ENCODE measurements at places on chromosomes 11 and 22.
A peak's percentile ranks its signal among the peaks of the same experiment; 100 is the strongest.

DNA sequence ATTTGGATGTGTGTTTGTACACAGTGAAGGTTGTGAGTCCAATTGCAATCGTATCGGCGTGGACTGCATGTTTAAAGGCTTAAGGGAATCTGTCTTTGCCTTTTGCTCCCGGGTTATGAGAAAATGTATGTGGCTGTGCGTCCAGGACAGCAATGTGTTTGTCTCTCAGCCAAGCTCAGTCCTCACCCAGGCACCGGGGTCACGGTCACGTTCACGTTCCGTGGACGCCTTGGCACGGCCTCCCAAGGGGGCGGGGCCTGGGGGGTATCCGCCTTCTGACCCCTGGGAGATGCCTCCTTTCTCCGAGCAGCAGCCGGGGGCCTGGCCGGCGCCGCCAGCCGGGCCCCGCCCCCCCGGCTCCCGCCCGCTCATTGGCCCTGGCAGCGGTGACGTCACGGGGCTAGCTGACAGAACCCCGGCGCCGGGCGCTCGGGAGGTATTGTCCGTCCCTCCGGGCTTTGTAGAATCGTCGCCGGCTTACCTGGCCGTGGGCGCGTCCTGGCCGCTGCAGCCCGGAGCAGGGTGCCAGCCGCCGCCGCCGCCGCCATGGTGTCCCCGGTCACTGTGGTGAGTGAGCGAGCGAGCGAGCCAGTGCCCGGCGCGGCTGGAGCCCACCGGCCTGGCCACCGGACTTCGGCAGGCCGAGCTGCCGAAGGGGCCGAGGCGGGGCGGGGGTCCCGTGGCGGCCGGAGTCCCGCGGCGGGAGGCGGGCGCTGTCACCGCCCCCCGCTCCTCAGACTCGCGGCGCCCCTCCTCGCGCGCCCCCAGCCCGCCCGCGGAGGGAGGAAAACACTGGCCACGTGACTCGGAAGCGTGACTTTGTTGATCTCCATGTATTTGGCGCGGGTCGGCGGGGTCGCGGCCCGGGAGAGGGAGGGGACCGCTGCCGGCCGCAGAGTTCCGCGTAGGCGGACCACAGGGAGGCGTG, at the start of gene TMEM86A:
Gene TMEM86A (plus strand): TSS at position 439 of the 928 bp plus-strand sequence. CDS start 108 bp downstream, at position 547.
- peak; percentile 20 for DNase-seq

- DNase-seq = no peak
Measured at GRCh38 chr11:58957922-58958321, 18.6 kb downstream of the GLYATL1 start.

- DNase-seq = peak; percentile 84
Measured at GRCh38 chr11:122146475-122146874, 30.5 kb upstream of the BLID start.

DNA sequence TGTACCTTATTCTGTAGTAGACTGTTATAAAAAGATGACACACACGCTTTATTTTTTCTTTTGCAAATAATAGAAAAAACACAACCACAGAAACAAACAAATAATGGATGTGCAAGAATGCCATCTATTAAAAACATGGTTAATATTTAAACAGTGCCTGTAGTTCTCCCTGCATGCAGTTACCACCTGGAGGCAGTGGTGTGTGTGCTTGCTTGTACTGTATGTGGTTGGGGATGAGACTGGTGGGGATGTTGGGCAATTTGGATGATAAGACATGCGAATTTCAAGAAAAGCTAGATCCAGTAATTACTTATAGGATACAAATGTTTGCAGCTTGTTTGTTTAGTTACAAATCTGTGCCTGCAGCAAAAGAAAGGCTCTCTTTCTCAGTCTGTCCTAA, 3.6 kb downstream of the C11orf87 start:
- no peak for DNase-seq

- no peak for DNase-seq
Measured at GRCh38 chr11:66015454-66015881, 3.7 kb downstream of the CST6 start.

DNA sequence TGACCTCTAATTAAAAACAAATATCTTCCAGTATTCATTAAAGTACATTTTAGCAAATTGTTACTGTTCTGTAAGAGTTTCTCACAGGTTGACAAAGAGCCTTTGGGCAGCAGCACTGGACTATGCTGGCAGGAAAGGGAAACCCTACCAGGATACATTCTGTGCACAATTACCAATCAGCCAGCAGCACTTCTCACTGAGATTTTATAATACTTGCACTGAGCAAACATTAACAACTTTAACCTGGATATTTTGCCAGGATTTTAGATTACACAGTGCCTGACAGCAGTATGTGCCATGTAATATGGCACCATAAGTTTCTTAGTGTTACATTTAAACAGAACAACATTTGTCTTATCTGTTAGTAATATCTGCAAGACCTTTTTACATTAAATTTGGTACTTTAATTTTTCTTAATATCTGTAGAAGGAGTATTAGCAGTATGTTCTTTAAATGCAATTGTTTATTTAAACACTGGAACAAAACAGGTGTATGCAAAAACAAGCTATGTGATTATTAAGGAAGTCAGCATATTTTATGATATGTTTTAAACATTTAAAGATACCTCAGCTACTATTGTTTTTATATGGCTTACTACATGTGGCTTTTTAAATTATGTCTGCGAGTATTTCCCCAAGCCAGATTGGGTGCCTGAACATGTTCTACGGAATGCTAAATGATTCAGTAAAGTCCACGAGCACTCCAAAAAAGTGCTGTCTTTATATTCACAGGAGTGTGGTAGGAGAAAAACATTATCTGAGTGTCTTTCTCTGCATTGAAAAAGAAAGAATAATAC, 699.0 kb upstream of the LUZP2 start:
- no peak for DNase-seq

DNA sequence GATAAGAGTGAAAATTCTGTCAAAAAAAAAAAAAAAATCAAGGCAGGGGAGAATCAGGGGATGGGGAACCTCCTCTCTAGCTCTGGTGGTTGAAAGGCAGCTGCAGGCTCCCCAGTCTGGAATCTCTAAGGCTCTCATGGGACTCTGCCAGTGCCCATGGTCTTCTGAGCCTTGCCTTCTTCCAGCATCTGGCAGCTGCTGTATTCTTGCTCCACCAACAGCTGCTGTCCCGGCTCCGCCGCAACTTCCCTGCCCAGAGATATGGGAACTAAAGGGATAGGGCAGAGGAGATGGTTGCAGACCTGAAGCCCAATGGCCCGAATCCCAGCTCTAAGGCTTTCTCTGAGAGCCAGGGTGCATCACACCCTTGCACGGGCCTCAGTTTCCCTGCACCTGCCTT, 49.5 kb upstream of the PHF21B start:
- DNase-seq = no peak

DNA sequence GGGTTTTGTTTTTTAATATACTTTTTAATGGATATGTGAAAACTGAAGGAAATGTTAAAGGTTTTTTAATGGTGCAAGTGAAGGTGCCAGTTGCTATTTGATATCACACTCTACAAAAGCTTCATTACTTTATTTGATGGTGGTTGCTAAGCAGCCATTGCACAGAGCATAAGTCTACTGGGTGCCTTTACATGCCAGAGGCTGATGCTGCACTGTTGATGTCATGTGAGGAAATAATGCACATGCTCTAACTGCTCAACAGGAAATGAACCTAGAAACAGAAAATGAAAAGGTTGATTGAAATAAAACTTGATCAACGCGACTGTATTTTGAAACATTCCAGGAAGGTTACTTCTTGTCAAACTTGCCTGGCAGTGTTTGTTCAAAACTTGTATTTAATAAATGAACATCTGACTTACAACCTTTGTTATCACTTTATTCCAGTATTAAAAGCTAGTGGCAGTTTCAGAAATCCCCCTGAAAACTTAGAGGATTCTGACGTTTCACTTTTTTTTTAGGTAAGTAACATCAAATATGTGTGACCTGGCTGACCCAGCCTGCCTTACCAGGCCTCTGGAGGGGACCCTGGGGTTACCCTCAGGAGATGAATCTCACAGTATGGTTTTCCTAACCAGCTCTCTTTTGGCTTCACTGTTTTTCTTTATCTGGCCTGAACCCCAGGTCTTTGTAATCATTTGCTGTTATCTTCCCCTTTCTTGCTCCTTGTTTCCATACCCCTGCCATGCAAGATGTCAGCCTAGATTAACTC, 2.4 kb upstream of the ATP5MG start:
- DNase-seq = no peak

- no peak for DNase-seq
Measured at GRCh38 chr11:133515107-133515506, 17.2 kb downstream of the OPCML start.

All from foreskin keratinocyte (primary cell).